GM18507 (cell line): ENCODE measurements at places on chromosomes 5 and 9.

GRCh38 chr9:128635266-128636023, 21.2 kb downstream of the DYNC2I2 start:
- no peak for DNase-seq

DNA sequence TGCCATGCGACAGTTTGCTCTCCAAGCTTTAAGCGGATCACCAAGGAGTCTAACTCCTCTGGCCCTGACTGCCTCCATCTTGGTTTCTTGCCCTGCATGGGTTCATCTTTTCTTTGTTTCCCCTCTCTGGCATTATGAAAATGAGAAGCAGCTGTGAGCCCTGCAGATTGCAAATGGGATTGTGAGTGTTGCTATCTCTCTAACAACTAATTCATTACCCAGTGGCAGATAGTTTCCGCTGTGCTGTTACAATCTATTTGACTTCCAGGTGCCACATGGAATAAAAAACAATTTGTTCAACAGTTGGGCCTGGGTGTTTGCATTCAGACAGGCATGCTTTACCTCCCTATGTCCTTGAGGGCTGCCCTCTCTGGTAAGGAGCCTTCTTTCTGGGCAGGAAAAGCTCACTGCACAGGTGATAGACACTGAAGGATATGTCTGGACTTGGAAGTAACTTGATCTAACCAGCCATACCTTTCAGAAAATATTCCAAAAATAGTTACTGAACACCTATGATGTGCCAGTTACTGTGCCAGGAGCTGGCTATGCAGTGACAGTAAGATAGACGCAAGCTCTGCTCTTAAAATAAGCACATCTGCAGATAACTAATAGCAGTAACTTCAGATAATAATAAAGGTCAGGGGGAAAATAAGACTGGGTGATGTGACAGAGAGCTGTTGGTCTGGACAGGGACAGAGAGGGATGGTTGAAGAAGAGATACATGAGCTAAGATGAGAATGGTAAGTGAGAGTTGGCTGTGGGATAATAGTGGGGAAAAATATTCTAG, 40.1 kb downstream of the GRIA1 start:
- DNase-seq = no peak

GRCh38 chr9:78938821-78939220, 632.9 kb upstream of the TLE4 start:
- DNase-seq = no peak

DNA sequence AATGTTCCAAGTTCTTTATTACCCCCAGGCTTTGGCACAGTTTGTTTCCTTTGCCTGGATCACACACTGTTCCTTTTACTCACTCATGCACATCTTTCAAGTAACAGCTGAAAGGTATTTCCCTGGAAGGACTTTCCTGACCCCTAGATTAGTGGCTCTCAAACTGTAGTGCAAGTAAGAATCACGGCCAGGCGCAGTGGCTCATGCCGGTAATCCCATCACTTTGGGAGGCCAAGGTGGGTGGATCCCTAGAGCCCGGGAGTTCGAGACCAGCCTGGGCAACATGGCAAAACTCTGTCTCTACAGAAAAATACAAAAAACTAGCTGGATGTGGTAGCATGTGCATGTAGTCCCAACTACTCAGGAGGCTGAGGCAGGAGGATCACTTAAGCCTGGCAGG, 19.1 kb upstream of the DELE1 start:
- DNase-seq = no peak

DNA sequence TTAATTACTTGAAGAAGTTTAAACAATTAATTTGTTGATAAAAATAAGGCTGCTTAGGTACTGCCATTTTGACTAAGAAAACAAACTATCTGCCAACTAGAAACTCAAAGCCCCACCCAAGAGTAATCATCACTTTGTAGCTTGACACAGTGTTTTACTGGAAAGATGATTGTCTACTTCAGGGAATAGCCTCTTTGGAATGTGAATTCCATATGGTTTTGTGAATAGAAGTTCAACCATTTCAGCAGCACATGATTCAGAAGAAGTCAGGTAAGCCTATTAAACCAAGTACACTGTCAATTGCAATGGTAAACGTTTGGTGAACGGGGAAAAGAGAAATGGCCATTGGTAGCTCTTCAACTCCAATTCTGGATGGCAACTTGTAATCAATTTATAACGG, 55.2 kb downstream of the PLK2 start:
- DNase-seq = no peak

- no peak for DNase-seq
Observed at GRCh38 chr9:127049581-127049980, 72.9 kb downstream of the ANGPTL2 start.

DNA sequence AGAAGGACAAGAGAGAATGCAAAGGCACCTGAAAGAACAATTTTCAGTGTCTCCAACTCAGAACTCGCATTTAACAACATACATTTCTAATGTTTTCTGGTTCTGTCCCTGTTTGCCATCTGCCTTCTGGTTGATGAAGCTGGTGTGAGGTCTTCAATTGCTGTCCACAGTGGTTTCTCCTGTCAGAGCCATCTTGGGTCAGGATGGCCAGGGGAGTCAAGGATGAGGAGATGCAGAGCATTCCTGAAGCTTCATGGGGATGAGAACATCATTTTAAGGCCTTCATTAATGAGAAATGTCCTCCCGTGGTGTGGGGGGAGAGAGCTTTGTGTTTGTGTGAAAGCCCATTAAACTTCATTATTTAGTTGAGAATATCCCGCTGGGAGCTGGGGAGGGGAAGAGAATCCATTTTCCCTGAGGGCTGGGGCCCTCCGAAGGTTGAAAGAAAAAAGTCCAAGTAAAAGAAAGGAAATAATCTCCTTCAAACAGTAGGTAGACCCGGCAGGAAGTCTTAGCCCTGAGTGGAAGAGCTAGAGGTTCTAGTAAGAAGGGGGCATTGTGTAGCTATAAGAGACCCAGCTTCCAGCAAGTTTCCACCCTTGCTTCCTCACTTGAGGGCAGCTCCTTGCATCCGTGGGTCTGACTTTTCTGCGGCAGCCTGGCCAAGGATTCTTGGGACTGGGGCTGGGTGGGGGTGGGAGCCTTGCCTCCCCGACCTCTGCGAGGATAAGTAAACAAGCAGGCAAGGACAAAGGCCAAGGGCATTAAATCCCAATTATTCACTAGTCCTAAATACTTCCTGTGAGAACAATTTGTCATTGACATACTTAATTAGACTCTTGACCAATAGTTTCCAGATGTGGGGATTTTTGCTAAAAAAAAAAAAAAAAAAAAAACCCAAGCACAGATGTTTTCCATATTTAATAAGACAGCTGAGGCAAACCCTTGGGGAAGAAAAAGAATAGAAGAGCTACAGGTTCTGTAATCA, 119.2 kb downstream of the MSX2 start:
- no peak for DNase-seq

DNA sequence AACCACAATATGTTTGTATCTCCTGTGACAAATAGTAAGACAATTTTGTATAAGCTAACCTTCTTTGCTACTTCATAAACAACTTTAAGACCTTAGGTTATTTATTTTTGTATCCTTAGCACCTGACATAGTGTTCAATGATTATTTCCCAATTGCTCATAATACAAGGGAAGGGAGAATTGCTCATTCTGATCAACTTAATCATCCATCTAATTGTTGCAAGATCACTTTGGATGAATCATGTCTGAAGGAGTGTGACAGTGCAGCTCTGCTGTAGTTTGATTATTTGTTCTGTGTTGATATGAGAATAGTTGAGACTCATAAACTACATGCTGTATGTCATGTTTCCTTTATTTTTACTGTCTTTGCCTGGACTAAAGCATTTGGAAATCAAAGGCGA, 721.3 kb upstream of the SEMA6A start:
- DNase-seq = no peak

- DNase-seq = no peak
Observed at GRCh38 chr5:172540099-172540870, 86.0 kb upstream of the SH3PXD2B start.

- DNase-seq = no peak
Observed at GRCh38 chr9:117526674-117527073, 111.8 kb upstream of the ASTN2 start.

DNA sequence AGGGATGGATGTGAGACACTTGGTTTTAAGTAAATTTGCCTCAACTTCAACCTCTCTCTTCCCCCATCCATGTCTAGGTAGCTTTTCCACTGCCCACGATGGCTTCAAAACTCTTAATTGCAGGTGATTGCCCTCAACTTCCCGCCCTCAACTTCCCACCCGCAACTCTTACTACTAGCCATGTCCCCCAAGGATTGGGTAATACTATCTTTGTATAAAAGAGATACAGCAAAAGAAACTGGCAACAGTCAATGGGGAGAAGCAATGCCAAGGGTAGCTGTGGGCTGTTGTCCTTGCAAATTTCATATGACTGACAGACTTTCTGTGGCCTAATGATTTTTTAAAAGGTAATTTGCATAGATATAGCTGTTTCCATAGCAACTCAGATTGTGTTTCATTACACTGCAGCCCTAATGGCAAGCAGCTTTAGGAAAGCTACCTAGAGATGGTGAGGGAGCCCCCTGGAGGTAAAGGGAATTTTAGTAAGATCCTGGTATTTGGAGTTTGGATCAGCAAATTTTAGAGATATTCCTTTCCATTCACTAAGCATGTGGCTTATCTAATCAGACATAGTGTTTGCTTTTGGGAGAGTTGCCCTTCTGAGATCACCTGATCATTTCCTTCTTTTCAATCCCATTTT, 421.5 kb upstream of the DAP start:
- peak; percentile 5 for DNase-seq

GRCh38 chr5:96433066-96433447, at the start of gene PCSK1:
Gene PCSK1 (minus strand): TSS chr5:96433248. CDS start chr5:96433042, 206 bp downstream.
- no peak for DNase-seq

DNA sequence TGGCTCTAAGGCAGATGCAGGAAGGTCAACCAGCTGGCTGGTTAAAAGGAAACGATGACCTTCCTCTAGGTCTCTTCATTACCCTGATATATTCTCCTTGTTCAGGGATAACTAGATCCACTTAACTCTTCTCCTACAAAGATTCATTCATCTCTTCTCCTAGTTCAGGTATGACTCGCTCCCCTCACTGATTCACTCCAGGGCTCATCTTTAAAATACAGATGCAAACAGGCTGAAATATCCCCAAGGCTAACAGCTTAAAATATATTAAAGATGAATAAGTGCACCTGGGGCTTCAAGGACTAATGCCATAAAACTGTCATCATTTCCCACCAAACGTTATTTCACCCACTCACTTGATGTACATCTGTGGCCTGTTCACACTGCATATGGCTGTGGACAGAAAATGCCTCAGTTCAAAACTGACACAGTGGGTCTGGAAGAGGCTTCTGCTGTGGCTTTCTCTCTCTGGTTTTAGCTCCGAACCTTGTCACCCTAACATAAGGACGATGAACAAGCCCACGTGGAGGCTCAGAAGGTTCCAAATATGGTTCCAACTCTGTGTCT, 366.9 kb downstream of the DEPDC1B start:
- no peak for DNase-seq

- no peak for DNase-seq
Observed at GRCh38 chr9:122318284-122318683, 52.5 kb upstream of the PTGS1 start.

DNA sequence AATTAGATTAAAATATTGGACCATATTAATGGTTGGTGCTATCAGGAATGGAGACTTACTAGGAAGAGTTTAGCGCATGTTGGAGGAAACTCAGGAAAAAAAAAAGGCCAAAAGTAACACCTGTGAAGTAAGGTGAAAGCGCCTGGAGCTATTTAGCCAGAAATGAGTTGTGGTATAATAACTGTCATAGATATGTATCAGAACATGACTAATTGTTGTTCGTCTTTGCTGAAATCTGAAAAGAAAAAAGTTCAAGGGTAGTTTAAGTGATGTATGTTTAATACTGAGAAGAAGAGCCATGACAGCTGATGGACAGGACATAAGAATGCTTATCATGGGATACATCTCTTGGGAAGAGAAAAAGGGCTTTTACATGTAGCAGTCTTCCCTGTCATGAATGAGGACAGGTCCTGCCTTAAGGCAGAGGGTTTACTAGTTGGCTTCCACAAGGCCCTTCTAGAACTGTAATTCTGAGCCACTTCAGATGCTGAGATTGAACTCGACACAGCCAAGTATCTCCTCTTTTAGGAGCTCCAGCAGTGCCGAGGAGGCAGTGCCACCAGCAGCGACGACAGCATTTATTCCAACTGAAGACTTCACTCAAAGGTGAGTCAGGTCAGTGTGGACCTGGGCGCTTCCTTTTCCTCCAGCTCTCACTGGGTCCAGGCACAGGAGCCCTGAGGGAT, 940 bp upstream of the CAMK4 start:
- DNase-seq = no peak

DNA sequence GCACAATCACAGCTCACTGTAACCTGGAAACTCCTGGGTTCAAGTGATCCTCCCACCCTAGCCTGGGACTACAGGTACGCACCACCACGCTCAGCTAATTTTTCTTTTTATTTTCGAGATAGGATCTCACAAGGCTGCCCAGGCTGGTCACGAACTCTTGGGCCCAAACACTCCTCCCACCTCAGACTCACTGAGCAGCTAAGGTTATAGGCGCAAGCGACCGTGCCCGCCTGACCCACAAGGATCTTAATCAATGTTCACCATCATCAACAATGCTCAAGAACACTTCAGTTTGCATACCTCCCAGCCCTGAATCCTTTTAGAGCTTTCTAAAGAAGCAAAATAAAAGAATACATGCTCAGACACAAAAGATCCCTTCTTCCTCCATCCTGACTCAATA, 13.2 kb downstream of the ETF1 start:
- DNase-seq = no peak

DNA sequence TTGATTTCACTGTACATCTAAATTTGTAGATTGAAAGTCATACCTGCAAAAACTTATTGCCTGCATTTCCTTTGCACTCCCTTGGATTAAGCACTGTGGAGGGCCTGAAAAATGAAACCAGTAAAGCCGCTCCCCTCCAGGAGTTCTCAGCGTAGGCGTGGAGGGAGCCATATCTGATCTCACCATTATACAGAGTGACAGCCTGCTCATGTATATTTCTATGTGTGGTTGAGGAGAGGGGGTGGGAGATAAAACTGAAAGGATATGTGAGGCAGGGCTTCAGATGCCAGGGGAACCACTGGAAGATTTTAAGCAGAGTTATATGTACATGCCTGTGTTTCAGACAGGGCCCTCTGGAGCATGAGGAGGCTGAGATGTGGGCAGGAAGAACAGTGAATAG, 303.0 kb downstream of the MSX2 start:
- no peak for DNase-seq

- DNase-seq = peak; percentile 63
Observed at GRCh38 chr5:55172051-55172899, 702 bp downstream of the CDC20B start.

- DNase-seq = no peak
Observed at GRCh38 chr5:91443023-91443422, 59.9 kb upstream of the ARRDC3 start.

GRCh38 chr9:87479801-87480201, 17.9 kb upstream of the DAPK1 start:
- DNase-seq = peak; percentile 48

- DNase-seq = no peak
Observed at GRCh38 chr5:1779782-1780613, 19.6 kb downstream of the MRPL36 start.

DNA sequence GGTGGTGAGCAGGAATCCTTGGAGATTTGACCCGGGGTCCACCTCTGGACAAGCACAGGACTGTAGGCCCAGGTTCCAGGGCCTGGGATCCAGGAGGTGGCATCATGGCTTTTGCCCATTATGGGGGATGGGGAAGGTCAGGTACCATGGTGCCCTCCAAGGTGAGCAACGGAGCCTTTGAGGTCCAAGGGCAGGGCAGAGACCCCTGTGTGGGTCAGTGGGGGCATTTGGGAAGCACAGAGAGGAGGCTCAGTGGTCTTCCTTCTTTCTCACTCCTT, 117.7 kb downstream of the RXRA start:
- DNase-seq = no peak

GRCh38 chr9:124657516-124657915, 113.6 kb downstream of the NR6A1 start:
- DNase-seq = no peak
